ENCODE measurements at places on chromosomes 5 and 9.

DNA sequence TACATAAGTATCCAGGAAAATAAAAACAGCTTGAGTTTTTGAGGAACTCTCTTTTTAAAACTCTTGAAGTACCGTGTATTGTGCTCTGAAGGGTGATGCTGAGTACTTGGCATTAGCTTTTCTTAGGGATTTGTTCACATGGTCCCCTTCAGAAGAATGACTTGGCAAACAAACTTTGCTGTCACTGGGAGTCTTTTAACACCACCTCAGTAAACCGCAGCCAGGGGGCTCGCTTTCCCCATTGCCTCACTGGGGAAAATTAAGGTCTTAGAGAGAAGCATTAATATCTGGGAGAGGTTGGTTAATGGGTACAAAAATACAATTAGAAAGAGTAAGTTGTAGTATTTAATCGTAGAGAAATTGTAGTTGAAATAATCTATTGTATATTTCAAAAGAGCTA lies 105.9 kb upstream of the DAP start:
- no peak for DNase-seq

DNA sequence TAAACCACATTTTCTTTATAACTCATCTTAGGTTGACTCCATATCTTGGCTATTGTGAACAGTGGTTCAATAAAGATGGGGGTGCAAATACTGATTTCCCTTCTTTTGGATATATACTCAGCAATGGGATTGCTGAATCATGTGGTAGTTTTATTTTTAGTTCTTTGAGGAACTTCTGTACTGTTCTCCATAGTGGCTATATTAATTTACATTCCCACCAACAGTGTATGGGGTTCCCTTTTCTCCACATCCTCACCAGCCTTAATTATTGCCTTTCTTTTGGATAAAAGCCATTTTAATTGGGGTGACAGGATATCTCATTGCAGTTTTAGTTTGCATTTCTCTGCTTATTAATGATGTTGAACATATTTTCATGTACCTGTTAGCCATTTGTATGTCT lies 107.7 kb upstream of the EQTN start:
- no peak for DNase-seq

GRCh38 chr5:143156572-143156971 lies 246.9 kb downstream of the NR3C1 start:
- no peak for DNase-seq

GRCh38 chr5:50440651-50441492 lies at the start of gene EMB:
Gene EMB (minus strand): TSS chr5:50441288. CDS start chr5:50441151, 137 bp downstream.
- peak; percentile 29 for DNase-seq

GRCh38 chr9:107805201-107805600 lies 315.6 kb upstream of the KLF4 start:
- DNase-seq: no peak

- DNase-seq: no peak
Measured at GRCh38 chr5:62722360-62722759, 143.7 kb downstream of the LRRC70 start.

- DNase-seq: no peak
Measured at GRCh38 chr5:44801992-44802391, 6.8 kb upstream of the MRPS30 start.

GRCh38 chr9:8673830-8674229 lies 874.3 kb upstream of the DMAC1 start:
- DNase-seq: no peak

- no peak for DNase-seq
Measured at GRCh38 chr9:94029932-94030317, 54.3 kb upstream of the PTPDC1 start.

DNA sequence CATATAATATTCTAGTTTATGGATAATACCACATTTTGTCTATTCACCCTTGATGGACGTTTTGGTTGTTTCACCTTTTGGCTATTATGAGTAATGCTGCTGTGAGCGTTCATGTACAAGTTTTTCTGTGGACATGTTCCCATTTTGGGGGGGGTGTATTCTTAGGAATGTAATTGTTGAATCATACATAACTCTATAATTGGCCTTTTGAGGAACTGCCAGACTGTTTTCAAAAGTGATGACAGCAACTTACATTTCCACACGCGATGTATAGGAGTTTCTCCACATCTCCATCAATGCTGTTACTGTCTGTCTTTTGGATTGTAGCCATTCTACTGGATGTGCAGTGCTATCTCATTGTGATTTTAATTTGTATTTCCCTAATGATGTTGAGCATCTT lies 69.8 kb downstream of the SLC46A2 start:
- DNase-seq: peak; percentile 6

- no peak for DNase-seq
Measured at GRCh38 chr5:103336941-103337340, 78.4 kb downstream of the MACIR start.

DNA sequence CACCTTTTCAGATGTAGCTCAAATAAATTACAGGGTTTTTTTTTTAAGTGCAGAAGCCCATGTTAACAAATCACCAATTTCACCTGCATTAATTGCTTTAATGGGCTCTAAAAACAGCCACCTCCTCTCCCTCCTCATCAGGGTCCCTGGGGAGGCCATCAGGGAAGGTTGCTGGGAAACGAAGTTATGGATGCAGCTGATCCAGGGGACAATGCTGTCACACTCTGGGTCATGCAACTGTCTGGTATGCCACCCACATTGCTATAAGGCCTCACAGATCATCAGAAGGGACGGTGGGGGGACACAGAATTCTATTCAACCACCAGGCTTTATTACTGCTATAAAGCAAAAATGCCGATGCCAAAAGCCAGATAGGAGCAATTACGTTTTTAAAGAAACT lies 9.3 kb downstream of the WHRN start:
- DNase-seq: no peak

DNA sequence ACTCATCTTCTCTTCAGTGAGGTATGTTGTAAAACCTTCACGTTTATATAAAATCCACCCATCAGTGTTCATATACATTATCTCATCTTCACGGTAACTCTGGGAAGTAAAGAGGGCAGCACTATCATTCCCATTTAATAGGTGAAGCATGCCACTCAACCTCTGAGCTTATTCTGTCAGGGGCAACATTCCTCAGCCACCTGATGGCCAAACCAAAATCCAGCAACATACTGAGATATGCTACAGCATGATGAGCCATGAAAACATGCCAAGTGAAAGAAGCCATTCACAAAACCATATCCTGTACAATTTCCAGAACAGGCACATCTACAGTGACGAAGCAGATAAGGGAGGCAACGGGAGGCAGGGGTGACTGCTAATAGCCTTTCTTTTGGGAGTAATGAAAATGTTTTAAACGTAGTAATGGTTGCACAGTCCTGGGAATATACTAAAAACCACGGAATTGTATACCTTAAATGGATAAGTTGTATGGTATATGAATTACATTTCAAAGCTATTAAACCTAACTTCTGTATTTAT lies 167.4 kb downstream of the TSSK1B start:
- DNase-seq: no peak

- no peak for DNase-seq
Measured at GRCh38 chr5:83006683-83007283, 70.4 kb downstream of the TMEM167A start.
